ENCODE measurements at places on chromosomes 2 and 18.

DNA sequence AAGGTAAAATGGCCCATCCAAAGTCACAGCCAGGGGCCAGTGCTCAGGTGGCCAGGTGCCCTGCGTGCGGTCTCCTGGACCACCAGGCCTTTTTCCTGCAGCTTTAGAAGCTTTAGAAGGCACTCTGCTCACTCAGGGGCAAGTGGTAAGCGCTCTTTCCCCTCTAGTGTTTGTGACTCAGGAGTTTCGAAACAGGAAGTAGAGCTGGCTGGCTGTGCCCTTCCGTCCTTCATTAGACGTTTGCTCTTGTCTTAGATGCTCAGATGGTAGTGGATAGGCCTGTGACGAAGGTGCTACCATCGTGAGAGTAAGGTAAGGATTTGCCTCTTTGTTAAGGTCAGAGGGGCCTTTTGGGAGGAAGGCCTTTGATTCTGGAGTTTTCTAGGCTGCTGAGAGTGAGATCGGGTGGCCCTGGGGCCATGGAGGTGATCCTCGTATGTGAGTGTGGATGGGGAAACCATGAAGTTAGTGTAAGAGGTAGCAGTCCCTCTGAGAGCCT is at the start of gene CASP8:
CASP8 (plus strand) TSS at position 235 of the 499 bp plus-strand sequence. CDS start 5,951 bp downstream, outside the sequence.
- DNase-seq = peak; percentile 54

- peak; percentile 76 for DNase-seq
Measured at GRCh38 chr2:189369566-189369965, 71.7 kb upstream of the WDR75 start.

DNA sequence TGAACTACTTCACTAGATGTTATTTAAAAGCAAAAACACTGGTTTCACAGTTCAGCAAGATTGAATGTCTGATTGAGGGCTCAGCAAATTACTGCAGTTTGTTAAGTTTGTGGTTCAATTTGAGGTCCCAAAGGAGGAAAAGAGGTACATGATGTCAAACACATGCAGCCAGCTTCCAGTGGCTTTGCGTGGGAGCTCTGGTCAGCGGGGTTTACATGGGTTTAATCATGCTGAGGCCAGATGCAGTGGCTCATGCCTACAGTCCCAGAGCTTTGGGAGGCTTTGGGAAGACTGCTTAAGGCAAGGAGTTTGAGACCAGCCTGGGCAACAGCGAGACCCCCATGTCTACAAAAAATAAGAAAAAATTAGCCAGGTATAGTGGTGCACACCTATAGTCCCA is 111.5 kb downstream of the MAPK4 start:
- no peak for DNase-seq

DNA sequence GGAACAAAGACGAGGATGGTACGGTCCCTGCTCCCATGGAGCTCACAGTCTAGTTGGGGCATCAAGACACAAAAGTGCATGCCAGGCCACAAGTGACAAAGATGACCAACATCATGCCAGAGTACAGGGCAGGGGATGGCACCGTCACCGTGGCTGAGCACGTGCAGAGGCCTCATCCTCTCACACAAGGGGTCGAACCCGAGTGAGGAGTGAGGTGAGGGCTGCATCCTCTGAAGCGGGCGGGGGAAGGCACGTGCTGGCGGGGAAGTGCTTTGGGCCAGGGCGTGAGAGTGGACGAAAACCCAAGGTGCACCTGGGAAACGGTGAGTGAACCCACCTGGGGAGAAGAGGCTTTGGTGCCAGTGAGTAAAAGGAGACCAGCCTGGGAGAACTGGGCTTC is 41.0 kb downstream of the MRPL35 start:
- no peak for DNase-seq

DNA sequence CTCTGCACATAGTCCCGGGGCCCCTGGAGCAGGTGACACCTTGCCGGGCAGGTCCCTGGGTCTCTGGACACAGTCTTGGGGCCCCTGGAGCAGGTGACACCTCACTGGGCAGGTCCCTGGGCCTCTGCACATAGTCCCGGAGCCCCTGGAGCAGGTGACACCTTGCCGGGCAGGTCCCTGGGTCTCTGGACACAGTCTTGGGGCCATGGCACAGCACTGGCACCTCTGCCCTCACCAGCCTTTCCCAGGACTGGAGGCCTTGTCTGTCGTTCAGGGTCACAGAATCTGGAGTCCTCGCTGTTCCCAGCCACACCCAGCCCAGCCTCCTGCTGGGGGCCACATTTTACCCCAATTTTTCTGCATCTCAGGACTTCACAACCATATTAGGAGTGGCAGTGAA is 2.2 kb downstream of the TPO start:
- no peak for DNase-seq

DNA sequence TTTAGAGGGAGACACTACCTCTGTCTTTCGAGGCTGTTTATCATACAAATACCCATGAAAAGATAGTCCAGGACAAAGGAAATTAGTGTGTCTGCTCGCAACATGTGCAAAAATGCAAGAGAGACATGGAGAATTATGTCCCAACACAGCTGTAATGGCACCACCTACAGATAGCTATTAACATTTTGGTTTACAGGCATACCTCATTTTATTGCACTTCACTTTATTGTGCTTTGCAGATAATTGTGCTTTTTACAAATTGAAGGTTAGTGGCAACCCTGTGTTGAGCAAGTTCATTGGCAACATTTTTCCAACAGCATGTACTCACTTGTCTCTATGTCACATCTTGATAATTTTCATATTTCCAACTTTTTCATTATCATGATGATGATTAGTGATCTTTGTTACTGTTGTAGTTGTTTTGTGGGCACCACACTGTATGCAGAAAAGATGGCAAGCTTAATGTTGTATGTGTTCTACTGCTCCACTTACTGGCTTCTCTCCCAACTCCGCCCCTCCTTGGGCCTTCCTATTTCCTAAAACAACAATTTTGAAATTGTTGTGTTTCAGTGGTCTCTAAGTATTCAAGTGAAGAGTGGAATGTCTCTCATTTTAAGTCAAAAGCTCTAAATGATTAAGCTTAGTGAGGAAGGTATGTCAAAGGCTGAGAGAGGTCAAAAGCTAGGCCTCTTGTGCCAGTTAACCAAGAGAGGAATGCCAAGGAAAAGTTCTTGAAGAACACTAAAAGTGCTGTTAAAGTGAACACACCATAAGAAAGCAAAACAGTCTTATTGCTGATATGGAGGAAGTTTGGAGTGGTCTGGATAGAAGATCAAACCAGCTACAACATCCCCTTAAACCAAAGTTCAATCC is 52.0 kb downstream of the ANKRD12 start:
- DNase-seq = no peak

DNA sequence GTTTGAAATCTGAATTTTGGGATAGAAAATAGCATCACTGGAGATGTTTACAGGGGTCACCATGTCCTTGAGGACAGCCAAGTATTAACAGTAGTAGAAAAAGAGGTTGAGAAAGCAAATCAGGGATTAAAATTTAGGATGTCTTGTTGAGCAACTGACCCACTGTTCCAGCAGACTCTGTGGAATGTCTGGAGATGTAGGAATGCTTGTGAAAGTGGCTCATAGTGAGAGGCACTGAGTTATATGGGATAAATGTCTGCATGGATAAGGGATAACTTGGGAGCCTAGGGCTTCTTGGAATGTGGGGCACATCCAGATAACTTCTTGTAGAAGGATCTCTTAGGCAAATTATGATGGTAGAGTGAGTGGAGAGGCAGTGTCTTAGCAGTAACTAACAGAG is 495.0 kb downstream of the TMX3 start:
- DNase-seq = peak; percentile 80

DNA sequence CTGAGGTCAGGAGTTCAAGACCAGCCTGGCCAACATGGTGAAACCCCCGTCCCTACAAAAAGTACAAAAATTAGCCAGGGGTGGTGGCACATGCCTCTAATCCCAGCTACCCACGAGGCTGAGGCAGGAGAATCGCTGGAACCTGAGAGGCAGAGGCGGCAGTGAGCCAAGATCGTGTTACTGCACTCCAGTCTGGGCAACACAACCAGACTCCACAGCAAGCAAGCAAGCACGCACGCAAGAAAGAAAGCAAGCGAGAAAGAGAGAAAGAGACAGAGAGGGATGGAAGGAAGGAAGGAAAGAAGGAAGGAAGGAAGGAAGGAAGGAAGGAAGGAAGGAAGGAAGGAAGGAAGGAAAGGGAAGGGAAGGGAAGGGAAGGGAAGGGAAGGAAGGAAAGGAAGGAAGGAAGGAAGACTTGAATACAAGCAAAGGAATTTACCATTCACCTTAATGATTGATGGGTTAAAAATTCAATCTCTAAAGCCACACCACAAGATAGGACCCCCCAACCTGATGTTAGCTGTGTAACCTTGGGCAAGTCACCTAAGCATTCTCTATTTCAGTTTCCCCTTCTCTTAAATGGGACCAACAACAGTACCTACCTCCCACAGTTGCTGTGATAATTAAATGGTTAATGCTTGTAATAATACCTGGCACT is 181.7 kb downstream of the ATAD2B start:
- no peak for DNase-seq

DNA sequence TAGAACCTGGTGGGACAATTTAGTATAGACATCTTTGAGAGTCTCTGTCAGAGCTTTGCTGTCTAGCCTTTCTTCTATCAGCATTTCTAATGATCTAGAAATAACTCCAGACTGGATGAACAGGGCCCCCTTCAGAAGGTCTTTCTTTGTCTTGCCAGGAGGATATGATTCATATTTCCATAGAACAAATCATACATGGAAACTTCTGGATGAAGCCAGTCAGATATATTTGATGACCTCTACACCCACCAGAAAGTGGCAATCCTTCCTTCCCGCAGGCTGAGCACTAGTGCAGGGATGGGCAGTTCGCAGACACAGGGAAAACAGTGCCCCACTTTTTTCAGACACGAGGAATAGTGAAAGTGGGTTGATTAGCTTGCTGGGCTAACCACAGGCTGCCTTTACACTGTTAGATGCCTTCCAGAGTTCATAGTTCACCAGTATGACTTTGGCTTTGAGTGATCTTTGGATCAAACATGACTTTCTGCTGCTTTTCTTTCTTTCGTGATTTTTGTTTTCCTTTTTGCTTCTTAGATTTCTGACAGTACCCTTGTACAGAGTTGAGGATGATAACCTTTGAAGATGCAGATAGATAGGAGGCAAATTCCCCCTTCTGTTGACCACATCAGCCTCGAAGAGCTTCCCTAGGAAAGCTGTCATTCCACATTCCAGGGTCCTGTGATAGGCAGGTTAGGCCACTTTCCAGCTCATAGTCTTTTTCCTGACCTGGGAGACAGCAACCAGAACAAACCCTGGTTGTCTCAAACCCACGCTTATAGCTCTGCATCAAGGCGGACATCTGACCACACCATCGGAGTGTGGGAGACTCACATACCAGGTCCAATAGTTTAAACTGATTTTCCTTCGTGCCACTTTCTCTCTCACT is 237.0 kb downstream of the ZNF407 start:
- no peak for DNase-seq

GRCh38 chr2:55732854-55733253 is 39.2 kb upstream of the PNPT1 start:
- no peak for DNase-seq

- DNase-seq = no peak
Measured at GRCh38 chr18:48375150-48375800, 33.9 kb downstream of the ZBTB7C start.

- DNase-seq = no peak
Measured at GRCh38 chr18:54032412-54032811, 192.1 kb downstream of the MBD2 start.

GRCh38 chr18:23257137-23257536 is 121.9 kb downstream of the CABLES1 start:
- DNase-seq = no peak

GRCh38 chr18:57959278-57959677 is 84.7 kb upstream of the NEDD4L start:
- peak; percentile 35 for DNase-seq

DNA sequence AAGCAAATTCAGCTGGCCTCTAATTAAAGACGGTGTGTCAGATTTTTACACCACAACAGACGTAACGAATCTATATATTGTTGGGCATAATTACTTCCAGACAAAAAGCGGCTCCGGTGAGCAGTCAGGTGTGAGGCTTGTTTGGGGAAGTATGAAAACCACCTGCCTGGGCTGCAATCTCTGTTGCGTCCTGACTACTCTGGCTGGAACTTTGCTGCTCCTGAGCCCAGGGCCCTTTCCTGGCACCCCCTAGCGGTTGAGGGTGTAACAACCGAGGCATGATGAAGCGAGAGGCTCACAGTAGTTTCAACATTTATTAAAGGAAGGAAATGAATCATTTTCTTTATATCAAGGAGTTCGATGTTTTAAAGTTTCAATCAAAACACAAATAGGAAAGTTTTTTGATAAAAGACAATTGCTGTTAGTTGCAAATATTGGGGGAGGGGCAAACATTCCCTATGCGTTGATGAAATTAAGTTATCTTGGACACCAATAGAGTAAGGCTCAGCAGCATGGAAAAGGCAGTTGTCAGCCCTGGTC is 10.6 kb upstream of the ITGB6 start:
- peak; percentile 34 for DNase-seq

GRCh38 chr18:23743733-23744333 is 54.6 kb downstream of the LAMA3 start:
- no peak for DNase-seq

DNA sequence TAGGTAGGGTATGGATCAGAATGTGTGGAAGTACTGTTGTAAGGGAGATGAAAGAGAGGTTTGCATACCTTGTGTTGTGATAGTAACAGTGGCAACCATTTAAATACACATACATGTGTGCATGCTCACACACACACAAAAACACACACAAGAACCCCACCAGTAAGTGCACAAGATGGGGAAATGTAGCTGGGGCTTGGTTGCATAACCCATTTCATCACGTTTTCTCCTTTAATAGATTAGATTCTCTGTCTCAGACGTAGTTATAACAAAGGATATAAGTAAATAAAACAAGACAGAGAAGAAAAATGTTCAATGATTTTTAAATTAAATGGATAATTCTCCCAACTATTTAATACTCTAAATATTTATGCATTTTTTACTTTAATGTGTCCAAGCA is 13.4 kb downstream of the ARHGAP15 start:
- DNase-seq = no peak

GRCh38 chr2:203689426-203690116 is 16.9 kb upstream of the CD28 start:
- DNase-seq = no peak

DNA sequence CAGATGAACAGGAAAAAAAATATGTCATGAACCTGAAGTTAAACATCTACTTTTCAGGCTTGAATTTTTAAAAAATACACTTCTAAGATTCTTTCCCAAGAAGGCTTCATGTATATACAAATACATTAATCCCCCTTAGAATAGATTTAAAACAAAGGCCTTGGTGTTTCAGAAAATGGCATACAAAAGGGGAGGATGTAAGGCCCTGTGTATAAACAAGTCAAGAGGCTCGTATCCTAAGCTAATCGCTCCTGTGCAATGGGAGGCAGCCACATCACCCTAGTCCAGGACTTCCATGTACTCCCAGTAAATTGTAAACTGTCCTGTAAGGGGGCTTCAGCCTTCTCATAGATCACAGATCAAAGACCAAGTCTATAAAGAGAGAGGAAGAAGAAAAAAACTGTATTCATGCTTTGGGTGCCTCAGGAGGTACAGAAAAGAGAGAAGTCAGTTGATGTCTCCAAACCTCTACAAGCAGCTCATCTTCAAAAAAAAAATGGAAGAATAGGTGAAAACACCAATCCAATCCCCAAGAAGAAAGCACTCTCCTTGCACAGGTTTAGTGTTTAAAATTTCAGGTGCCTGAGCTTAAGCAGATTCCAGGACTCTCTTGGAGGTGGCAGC is 53.9 kb downstream of the ANKRD44 start:
- DNase-seq = no peak
